SJSA1 (cell line): ENCODE measurements at places on chromosomes 4 and X.
A peak's percentile ranks its signal among the peaks of the same experiment; 100 is the strongest.

DNA sequence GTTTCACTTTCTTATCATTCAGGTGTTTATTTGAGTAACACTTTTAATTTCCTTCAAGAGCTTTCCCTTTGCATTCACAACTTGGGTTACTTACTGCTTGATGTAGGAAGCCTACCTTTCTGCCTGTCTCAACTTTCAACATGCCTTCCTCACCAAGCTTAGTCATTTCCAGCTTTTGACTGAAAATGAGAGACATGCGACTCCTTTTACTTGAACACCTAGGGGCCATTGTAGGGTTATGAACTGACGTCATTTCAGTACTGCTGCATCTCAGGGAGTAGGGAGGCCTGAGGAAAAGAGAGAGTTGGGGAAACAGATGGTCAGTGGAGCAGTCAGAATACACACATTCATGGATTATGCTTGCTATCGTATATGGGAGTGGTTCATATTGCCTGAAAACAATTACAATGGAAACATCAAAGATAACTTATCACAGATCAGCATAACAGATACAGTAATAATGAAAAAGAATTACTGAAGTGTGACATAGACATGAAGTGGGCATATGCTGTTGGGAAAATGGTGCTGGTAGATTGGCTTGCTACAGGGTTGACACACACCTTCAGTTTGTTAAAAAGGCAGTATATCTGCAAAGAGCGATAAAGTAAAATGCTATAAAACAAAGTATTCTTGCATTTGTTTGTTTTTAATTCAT is 25.7 kb downstream of the USP53 start:
- DNase-seq = no peak

DNA sequence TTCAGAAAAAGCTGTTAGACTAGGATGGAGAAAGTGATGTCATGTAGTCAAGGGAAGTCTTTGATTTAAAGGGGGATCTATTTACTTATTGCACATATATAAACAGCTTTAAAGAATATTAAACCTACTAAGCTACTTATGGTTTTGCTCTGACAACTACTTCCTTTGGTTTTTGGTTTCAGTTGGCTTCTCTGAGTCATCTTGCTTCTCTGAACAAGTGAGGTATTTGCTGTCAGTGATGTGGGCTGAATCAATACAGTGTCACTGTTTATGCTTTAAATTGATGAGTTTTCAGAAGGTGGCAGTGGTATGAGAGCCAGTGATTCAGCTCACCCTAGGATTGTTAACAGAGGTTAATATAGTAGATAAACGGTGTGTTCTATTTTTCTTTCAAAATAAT is 75.1 kb downstream of the CEP44 start:
- no peak for DNase-seq

DNA sequence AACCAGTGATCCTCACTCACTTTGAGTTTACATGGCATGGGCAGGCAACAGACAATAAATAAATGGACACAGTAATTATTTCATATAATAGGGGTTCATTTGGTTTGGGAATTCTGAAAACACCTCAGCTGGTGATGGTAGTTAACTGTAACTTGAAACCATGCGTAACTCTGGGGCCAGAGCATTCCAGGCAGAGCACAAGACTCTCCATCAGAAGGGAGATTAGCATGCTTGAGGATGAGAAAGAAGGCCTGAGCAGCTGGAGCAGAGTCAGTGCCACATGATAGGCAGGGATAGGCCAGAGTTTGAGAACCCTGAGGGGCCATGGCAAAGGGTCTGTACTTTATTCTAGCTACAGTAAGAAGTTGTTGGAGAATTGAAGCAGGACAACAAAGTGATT is 56.3 kb upstream of the CXCL8 start:
- no peak for DNase-seq

DNA sequence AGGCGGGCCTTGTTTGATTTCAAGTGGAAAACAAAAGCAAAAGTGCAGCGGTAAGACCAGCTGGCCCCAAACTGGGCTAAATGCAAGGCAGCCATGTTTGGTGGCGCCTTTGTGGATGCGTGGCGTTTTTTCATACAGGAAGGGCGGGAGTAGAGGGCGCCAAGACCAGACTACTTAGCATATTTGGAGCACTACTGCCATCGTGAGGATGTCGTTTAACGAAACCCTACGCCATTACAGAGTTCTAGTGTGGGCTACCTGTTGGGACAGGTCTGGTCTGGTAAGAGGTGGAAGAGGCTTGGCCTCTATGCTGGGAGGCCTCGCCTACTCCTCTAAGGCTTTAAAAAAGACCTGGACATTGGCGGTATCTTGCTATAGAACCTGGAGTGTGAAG is 230.7 kb upstream of the STK26 start:
- peak; percentile 87 for DNase-seq

GRCh38 chr4:118981839-118982381 is 93.3 kb downstream of the SYNPO2 start:
- DNase-seq = peak; percentile 90
